ENCODE measurements at places on chromosomes 7 and 10. TPM values are rescaled to one million over a fixed set of nuclear protein-coding genes. Genes with fewer than 3 reads are reported as not detected.
A peak's percentile ranks its signal among the peaks of the same experiment; 100 is the strongest.

- no peak for DNase-seq
Observed at GRCh38 chr7:34073676-34074075, 168.3 kb downstream of the BMPER start.

GRCh38 chr7:16847381-16847860 lies 34.4 kb downstream of the AGR3 start:
- DNase-seq, result no peak

DNA sequence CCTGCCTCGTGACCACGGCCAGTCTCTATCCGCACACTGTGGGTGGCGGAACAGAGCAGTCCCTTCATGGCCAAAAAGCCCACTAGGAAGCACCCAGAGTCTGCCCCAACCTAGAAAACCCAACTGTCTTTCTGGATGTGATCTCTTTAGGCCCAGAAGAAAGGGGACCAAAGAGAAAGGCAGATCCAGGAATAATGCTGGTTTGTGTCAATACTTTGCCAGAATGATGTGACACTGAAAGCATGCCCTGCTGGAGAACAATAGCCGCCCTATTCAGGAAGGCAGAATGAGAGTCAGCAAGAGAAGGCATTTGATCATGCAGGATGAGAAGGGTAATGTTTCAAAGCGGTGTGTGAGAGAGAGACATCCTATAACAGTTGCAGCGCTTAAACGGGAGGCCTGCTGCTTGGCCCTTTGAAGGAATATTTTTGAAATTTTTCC lies 274.7 kb downstream of the USP6NL start:
- no peak for DNase-seq

DNA sequence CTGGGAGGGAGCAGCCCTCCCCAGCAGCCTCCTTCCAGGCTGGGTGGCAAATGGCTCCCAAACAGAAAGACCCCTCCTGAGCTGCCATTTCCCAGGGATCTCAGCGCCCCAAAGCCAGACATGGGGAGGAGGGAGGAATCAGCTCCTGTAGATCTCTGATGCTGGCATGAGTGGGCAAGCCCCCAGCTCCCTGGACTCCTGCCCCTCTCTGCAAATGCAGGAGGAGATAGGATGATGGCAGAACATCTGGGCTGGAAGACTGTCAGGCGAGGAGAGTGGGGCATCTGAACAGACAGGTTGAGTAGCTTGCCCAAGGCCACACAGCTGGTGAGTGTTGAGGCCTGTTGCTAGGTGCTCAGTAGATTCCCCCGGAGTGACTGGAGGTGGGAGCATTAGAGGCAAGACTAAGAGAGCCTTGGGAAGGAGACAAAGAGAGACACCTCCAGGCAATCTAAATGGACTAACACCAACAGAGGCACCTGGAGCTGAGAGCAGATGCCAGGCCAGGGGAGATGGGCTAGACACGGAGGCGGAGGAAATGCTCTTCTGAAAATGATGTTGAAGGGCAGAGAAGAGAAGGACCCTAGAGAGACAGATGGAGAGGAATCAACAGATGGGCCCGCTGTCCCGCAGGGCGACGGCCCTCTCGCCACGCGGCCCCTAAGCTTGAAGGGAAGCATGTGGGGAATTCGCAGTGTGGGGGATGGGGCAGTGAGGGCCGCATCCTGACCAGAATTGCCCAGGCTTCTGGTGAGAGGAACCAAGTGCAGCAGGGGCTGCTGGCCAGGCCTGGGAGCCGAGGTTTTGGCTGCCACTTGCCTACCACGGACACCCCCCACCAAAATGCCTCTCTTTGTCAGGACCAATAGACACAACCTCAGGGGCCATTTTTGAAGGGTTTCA lies 84.8 kb upstream of the LRRC4 start:
- no peak for DNase-seq

DNA sequence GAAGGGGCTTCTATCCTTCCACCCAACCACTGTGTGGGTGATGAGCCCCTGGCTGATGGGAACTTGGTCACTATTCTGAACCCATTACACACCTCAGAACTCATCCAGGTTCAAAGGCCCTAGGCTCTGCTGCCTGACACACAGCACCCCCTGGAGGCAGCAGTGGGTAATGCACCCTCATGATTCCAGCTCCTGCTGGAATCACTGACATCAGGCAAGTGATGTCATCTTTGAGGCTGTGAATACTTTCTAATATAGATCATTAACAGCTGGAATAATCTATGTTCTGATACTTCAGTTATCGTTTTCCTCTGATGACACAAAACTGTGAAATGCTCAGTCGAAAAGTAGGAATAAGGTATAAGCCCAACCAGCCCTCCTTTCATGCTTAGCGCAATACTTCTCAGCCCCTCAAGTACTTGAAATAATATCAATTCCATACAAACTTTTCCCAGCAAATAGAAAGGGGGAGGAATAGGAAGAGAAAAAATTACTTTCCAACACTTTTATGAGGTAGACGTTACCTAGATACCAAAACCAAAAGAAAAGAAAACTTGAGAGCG lies 7.5 kb upstream of the RBP3 start:
- DNase-seq, result peak; percentile 44

DNA sequence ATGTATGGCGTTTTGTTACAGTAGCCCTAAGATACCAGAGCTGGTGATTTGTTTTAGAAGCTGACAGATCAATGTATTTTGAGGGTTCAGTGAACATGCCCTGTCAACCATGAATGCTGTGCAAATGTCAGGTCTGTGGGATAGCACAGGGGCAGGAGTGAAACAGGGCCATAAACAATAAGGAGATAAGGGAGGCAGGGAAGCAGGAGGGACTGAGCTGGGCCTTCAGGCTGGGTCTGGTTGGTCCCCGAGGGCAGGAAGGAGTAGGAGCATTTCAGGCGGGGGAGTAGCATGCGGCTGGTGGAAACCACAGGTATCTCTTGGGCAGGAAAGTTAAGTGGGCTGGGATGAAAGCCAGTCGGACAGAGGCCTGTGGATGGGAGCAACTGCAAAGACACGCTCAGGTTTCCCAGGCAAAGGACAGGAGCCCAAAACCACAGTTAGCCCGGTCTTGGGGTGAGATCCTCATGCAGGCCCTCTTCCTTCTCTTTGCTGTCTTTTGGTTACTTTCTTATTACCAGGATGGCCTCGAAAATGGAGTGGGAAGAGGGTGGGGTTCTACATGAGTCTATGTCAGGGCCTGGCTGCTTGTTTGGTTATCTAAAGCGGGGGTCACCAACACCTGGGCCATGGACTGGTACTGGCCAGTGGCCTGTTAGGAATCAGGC lies 69.5 kb upstream of the SEPHS1 start:
- DNase-seq, result no peak

DNA sequence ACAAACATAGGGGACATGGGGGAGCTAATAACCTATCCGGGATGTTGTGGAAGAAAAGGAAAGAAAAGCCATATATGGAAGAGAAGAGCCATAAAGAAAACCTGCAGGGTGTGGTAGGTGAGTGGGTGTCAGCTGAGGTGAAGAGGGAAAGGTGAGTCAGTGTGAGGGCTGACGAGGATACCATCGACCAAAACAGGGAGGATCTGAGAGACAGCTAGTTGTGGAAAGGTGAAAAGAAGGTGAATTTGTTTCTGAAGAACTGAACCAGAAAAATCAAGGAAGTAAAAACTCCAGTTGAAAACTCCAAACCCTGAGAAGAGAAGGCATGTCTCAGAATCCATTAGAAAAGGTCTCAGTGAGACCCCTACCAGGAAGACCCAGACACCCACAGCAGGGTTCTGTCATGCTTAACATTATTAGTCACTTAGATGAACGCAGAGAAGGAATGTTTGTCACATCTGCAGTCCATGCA lies 4.1 kb downstream of the BLNK start:
- DNase-seq, result no peak

DNA sequence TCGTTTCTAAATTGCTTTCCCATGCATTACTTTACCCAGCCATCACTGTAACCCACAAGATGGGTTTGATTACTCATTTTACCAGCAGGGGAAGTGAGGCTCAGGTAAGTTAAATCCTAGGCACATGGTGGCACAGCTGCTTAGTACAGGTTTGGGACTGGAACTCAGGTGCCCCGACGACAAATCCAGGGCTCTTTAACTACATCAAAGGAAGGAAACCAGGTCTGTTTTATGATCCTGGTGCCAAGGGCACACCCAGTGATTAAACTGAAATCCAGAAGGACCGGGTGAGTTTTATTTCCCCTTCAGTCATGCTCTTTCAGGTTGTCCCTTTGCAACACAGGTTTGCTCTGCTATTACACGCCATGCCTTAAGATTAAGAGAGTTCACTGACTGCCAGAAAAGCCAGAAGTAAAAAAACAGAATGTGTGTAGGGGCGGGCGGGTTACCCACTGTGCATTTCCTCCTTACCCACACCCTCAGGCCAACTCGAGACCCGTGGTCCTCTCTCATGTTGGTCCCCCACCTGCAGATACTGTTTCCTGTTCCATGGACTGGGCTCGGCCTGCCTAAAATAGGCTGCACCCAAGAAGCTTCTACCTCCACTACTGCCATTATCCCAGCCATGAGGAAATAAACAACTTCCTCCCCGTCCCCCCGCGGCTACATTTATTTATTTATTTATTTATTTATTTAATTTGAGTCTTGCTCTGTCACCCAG lies 55.1 kb upstream of the KDM7A start:
- no peak for DNase-seq

- no peak for DNase-seq
Observed at GRCh38 chr10:62582804-62583208, 208.6 kb downstream of the ZNF365 start.

SPDYE6 gene
- not detected for total RNA-seq

CALU gene
- total RNA-seq, result 52.0 TPM

Measured in CD8-positive, alpha-beta memory T cell (primary cell).